Esophagus mucosa (tissue), 1 donor: ENCODE measurements at places on chromosomes 7 and 10. TPM values are rescaled to one million over a fixed set of nuclear protein-coding genes. Genes with fewer than 3 reads are reported as not detected.

The PSD gene
- total RNA-seq: 2.0 TPM

The EPHB6 gene
- 18.1 TPM for total RNA-seq

The COL28A1 gene
- total RNA-seq: 0.16 TPM

The KCNK18 gene
- total RNA-seq: not detected

The MEST gene
- total RNA-seq: 9.5 TPM

The IFIT1B gene
- total RNA-seq: not detected

The TFEC gene
- 0.56 TPM for total RNA-seq

The PRKCQ gene
- total RNA-seq: 0.64 TPM

DNA sequence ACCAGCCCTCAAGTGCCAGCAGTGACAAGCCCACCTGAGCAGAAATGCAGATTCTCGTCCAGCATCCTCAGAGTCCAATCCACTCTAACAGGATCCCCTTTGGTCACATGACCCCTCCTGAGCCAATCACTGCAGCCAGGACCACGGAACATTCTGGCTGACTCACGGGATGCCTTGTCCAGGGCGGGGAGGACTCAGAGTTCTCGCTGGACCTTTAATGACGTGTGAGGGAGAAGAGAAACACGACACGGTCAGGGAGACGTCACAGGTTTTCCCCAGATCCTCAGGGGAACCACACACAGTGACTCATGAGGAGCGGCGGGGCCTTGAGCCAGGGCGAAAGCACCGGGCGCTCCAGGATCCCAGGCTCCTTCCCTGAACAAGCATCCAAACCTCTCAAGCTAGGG is 155.7 kb downstream of the PTPRN2 start:
- ATAC-seq: peak; percentile 86

- ATAC-seq: no peak
These were observed 188.4 kb downstream of the POLR1F start for GRCh38 chr7:19520392-19520791.

- ATAC-seq: no peak
These were observed 289.4 kb downstream of the DNAJB6 start for GRCh38 chr7:157625973-157626742.

DNA sequence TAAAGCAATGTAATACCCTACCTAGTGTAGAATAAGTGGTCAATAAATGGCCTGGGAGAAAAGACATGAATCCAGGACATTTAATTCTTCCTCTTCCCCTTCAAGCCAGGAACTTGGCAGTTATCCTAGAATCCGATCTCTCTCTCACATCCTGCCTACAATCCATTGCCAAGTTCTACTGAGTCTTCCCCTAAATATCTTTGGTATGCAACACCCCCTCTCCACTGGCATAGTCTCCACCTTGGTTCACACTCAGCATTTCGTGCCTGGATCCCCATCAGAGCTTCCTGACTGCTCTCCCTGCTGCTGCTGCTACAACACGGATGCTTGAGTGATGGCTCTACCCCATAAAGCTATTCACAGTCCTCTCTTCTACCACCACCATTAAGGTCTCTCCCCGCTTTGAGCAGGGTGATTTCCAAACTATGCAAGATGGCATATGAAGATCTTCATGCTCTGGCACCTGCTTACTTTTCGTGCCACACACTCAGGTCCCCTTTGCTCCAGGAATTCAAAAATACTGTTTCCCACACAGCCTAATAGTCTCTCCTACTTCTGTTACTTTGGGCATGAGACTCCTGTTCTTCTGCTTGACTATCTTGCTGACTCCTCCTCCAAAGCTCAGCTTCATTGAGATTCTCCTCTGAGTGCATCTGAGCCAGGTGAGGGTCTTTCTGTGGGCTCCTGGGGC is 4.8 kb downstream of the ANK3 start:
- no peak for ATAC-seq

DNA sequence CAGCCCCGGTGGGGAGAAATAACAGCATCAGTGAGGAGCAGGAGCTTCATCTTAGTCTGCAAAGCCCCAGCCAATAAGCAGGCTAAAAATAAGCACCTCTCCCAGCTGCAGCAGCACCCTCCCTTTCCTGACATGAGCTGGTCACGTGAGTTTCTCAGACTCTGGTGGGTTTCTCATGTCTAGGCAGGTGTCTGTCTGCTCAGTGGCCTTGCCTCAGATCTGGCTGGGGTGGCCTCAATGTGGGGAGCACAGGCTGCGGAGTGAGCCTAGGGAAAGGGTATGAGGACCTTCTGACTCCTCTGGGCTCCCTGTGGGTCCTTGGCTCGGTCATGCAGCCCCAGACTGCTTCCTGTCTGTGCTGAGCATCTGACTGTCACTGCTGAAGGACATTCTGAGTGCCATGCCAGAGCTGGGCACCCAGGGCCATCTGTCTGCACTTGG is 81.6 kb upstream of the LRRC4 start:
- ATAC-seq: no peak

DNA sequence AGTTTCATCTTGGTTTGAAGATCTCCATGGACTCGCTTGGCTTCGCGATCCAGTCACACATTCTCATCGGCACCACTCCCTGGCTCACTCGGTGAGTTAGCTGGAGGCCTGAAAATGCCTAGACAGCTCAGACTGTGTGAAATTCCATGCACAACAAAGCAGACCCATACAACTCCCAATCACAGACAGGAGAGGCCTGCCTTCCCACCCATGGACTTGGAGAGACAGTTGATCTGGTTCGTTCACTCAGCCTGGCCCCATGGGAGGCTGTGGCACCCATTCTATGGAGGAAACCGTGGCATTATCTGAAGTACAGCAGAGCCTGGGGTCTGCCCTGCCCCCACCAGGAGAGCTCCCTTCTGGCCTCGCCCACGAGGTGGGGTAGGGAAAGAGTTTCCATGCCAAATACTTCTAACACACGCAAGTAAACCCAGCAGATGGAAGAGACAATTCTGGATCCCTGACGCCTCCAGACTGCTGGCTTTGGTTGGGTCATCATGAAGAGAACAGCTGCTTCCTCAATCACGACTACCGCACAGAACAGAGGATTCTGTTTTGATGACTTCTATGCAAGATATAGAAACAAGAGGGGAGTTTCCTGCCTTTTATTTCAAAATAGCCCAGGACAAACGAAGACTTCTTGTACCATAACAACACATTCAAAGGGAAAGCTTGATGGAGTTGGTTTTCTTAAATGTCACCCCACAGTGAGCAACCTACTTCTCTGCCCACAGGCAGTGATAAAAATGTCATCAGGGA is 15.9 kb downstream of the FAM53B start:
- ATAC-seq: peak; percentile 19

DNA sequence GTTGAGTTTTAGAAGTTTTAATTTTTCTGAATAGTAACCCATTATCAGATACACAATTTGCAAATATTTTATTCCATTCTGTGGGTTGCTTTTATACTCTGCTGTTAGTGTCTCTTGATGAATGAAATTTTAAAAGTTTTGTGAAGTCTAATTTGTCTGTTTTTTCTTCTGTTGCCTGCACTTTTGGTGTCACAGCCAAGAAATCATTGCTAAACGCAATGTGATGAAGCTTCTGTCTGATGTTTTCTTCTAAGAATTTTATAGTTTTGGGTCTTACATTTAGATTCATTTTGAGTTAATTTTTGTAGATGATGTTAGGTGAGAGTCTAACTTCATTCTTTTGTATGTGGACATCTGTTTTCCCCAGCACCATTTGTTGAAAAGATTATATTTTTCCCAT is 330.0 kb upstream of the FOXK1 start:
- no peak for ATAC-seq

DNA sequence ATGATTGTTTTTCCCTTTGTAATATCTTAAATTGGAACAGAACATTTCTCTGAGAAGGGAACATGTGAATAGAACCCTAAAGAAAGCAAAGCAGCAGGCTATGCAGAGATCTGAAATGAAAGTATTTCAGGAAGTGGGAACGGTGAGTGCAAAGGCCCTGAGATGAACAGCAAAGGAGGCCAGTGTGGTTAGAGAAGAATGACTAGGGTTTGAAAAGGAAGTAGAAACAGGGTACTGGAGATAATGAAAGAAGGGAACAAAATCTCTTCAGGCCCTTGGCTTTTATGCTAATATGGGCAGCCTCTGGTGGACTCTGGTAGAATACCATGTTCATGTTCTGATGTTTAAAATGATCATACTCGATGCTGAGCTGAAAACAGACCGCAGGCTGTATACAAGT is 22.2 kb downstream of the ARHGAP21 start:
- no peak for ATAC-seq

- ATAC-seq: no peak
These were observed 3.5 kb downstream of the ANTXRL start for GRCh38 chr10:46290101-46290886.

DNA sequence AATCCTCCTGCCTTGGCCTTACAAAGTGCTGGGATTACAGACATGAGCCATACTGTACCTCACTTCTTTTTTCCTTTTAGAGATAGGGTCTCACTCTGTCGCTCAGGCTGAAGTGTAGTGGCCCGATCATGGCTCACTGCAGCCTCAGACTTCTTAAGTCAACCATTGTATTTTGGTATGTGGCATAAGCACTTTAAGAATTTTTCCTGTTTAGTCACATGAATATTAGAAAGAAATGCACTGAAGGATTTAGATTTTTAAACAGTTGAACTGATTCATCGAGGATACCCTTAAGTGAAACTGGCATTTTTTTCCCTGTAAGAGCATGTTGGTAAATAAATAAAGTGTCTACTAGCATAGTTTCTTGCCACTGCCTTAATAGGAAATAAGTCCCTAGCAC is 319.3 kb upstream of the CACNA2D1 start:
- no peak for ATAC-seq

- ATAC-seq: no peak
These were observed 254.6 kb downstream of the SLC25A13 start for GRCh38 chr7:96067321-96067720.

DNA sequence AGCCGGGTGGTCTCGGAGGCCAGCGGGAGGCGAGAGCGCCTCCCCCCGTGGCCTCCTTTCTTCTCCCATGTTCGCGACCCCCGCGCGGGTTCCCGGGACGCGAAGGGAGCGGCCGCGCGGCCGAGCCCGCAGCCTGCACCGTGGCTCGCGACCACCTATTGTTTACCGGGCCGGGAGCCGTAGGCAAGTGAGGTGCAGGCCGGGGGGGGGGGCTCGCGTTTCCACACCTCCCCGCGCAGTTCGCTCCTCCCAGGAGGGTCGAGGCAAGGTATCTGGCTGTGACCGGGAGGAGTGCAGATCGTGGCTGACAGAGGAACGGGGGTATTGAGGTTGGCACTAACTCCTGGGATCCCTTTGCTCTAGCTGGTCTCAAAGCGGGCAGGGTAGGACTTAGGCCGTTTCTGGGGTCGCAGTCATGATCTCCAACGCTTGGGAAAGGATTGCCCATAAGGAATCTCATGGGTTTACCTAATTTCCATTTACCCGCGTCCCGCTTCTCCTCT is 734 bp downstream of the PTPN12 start:
- ATAC-seq: peak; percentile 9

GRCh38 chr7:22725585-22725984 is 1.4 kb upstream of the IL6 start:
- ATAC-seq: no peak

DNA sequence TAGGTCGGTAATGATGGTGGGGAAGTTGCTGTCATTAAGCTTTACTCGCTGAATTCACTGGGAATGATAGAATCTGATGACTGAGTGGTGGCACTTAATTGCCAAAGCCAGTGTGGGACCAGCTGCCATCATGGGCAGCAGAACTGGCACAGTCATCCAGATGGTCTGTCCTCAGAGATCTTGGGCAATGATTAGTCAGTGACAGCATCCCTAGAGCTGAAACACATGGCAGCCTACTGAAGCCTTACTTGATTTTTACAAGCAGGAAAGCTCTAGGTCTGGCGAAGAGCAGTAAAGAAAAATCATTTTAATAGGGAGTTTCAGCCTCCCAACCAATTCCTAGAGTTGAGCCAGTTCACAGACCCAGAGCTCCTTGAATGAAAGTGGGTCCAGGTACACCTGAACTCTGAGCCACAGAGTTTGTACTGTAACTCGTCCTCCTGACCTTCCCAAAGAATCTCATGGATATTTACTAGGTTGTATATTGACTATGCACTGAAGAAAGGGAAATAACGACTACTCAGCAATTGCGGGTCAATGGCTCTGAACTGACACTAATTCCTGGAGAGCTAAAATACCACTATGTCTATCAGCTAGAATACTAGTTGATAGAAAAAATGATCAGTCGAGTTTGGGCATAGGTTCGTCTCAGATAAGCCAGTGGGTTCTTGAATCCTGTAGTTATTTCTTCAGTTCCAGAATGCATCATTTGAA is 4.4 kb upstream of the ASB13 start:
- ATAC-seq: no peak

- no peak for ATAC-seq
These were observed 62.3 kb downstream of the TFPI2 start for GRCh38 chr7:93828260-93828659.

DNA sequence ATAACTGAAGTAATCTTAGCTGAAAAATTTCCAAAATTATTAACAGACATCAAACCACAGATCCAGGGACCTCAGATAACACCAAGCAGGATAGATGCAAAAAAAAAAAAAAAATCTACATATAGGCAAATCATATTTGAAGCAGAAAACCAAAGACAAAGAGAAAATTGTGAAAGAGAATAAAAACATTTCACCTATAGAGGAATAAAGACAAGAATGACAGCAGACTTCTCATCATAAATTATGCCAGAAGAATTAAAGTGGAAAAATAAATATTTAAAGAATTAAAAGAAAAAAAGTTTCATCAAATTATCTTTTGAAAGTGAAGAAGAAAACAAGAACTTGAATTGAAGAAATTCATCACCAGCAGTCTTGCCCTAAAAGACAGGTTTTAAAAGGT is 467.5 kb downstream of the GPAM start:
- ATAC-seq: no peak

DNA sequence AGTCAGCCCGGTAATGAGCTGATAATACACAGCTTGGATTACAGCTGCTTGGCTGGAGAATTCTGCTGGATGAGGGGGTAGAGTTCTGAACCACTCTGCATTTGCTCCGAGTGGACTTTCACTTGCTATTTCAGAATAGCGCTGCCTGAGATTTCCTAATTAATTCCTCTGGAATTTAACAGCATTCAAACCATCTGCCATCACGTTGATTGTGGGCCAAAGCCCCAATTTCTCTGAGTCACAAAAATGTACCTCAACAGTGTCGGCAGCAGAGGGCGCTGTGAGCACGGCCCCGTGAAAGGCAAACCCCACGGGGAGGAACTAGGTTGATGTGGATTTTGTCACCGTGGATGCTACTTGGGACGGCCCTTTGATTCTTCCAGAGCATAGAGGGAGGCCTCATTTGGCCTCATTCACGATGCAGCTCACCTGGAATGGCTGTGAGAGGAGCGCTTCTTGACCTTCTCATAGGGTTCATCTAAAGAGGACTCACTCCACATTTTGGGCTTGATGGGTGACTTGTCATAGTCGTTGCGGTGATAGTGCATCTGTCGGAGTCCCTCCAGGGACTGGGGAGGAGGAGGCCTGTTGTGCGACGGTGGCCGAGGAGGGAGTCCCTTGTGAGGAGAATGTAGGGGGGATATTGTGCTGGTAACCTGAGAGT is 73.3 kb downstream of the PRPF18 start:
- peak; percentile 78 for ATAC-seq
